ENCODE measurements at places on chromosomes 2 and 18. TPM values are rescaled to one million over a fixed set of nuclear protein-coding genes. Genes with fewer than 3 reads are reported as not detected.

DNA sequence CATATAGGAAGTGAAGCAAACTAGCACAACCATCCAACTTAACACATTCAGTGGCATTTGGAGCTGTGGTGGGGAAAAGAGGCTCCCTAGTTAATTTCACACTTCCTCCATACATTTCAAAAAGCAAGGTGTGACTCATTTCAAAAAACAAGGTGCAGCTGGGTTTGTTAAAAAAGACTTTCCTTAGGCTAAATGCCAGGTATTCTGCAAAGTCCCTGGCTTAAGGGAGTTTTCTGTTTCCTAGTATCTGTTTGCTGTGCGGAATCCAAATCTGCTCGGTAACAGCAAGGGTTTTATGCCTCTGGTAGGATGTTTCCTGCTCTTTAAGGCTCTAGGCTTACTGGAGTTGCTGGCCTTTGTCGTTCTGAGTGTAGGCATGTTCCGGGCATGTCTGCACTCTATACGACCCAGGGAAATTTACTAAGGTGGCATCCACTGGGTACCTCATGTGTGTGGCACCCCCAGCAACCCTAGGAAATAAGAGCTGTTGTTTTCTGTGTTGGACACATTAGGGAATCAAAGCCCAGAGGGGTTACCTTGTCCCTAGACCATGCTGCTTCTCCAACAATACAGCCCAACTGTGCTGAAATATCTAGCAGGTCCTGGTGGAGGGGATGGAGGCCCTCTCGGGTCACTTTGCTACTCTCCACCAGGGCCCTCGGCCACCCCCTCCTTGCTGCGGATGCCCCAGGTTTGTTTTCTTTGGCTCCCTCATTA lies 634 bp upstream of the MSGN1 start:
- no peaks in the 10 kb centered on the region for H3K36me3 ChIP-seq
- no peak overlapping the region for H3K27ac ChIP-seq
- no peak overlapping the region for H3K4me3 ChIP-seq
- H3K27me3 ChIP-seq, result peaks cover 16% of the 10 kb centered on the region
- no peaks in the 10 kb centered on the region for H3K4me1 ChIP-seq

DNA sequence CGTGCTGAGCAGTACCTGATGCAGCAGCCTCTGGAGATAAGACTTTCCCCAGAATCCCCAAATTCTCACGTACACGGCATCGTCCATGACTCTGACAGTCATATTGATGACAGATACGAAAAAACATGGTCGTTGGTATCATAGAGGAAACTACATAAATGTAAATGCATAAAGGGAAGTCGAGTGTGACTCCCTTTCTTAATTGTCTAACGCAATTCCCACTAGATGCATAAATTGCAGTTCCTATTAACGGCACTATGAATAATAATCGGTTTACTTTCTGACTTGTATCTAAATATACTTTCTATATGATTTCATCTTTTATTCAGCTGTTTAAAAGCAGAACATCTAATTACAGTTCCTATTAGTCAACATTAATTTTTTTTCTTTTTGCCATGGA lies 322.6 kb upstream of the REV1 start:
- H3K27ac ChIP-seq, result peak overlapping the region; percentile 38
- no peak for DNase-seq
- no peaks in the 10 kb centered on the region for H3K27me3 ChIP-seq
- peaks cover 36% of the 10 kb centered on the region for H3K36me3 ChIP-seq
- H3K4me1 ChIP-seq, result peaks cover 66% of the 10 kb centered on the region
- no peak overlapping the region for H3K4me3 ChIP-seq

DNA sequence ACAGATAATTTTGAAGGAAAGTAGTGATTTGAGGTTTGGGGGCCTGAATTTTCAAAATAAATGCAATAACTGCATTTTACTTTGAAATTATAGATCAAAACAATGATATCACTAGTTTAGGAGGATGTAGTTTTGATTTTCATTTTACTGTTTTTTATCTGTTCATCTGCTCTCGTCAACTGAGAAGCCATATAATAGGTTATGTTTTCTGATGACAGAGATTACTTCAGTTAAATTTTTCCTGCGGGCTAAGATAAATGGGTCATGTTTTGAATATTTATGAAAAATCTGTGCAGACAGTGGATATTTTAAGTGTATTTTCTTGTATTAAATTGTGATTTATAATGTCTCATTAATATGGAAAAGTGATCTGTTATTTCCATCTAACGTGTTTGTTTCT lies 573.4 kb downstream of the CPS1 start:
- no peak overlapping the region for H3K27ac ChIP-seq
- H3K36me3 ChIP-seq, result no peaks in the 10 kb centered on the region
- no peak for DNase-seq
- peaks cover 8% of the 10 kb centered on the region for H3K27me3 ChIP-seq
- H3K4me1 ChIP-seq, result no peaks in the 10 kb centered on the region

GRCh38 chr2:165864296-165864695 lies 70.2 kb upstream of the GALNT3 start:
- peaks cover 13% of the 10 kb centered on the region for H3K4me1 ChIP-seq
- H3K27ac ChIP-seq, result no peak overlapping the region
- H3K36me3 ChIP-seq, result peaks cover 20% of the 10 kb centered on the region
- H3K27me3 ChIP-seq, result no peaks in the 10 kb centered on the region

DNA sequence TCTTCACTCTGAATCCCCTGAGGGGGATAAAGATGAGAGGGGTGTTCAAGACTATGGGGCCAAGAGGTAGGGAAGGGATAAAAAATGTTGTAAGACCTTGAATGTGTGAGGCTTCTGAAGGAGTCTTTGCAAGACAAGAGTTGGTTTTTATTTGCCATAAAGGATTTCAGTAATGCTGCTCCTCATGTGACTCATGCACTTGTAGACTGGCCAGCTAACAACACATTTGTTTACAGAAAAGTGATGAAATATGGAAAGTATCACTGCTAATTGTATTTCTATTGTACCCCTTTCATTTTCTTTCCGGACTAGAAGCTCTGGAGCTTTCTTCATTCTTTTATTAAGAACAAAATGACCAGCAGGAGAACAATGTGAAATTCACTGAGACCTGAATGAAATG lies 782.1 kb downstream of the EPHA4 start:
- no peak overlapping the region for H3K4me3 ChIP-seq
- H3K36me3 ChIP-seq, result no peaks in the 10 kb centered on the region

DNA sequence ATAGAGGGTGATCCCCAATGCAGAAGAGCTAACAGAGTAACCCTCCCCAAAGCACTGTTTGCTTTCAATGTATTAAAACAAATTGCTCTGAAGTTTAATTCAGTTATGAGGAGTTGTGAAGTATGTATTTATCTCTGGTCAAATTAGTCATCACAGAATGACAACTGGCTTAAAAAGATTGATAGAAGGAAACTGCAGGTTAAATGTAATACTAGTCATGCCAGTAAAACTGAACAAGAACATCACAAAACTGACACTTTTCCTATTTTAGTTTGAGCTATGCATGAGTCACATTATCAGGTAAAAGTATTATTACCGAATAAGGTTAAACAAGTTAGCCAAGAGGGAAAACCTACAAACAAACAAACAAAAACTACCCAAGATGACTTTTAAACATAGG lies 99.0 kb upstream of the ACVR1C start:
- no peak for DNase-seq
- peaks cover 58% of the 10 kb centered on the region for H3K36me3 ChIP-seq
- H3K27me3 ChIP-seq, result no peaks in the 10 kb centered on the region
- H3K27ac ChIP-seq, result no peak overlapping the region
- H3K4me3 ChIP-seq, result no peak overlapping the region

DNA sequence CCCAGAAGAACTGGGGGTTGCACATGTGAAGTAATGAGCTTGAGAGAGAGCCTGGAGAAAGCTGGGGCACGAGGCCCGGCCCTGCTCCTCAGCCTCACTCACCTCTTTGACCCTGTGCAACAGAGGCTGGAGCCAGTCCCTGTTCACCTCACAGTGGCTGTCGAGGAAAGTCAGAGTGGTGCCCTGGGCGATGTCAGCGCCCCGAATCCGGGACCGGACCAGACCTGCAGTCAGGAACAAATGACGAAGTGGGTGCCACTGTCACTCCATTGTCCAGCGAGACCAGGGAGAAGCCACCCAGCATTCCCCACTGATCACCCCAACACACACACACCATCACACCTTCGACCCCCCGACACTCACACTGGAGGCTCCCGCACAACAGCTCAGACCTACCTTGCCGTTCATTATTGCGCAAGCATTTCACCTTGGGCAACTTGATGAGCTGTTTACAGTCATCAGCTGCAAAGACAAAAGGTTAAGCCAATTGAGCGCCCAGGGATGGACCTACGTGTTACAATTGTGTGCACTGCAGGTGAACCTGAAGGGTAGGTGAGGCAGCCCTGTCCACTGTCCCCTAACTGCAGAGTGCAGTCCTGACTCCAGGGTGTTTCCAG lies 148.4 kb upstream of the CAPN13 start:
- H3K27ac ChIP-seq, result no peak overlapping the region
- no peaks in the 10 kb centered on the region for H3K36me3 ChIP-seq
- H3K4me3 ChIP-seq, result no peak overlapping the region
- no peaks in the 10 kb centered on the region for H3K4me1 ChIP-seq

- no peak overlapping the region for H3K27ac ChIP-seq
- H3K27me3 ChIP-seq, result no peaks in the 10 kb centered on the region
- no peak overlapping the region for H3K4me3 ChIP-seq
- no peaks in the 10 kb centered on the region for H3K4me1 ChIP-seq
- no peaks in the 10 kb centered on the region for H3K36me3 ChIP-seq
Measured at GRCh38 chr18:36772241-36772723, 56.5 kb downstream of the TPGS2 start.

DNA sequence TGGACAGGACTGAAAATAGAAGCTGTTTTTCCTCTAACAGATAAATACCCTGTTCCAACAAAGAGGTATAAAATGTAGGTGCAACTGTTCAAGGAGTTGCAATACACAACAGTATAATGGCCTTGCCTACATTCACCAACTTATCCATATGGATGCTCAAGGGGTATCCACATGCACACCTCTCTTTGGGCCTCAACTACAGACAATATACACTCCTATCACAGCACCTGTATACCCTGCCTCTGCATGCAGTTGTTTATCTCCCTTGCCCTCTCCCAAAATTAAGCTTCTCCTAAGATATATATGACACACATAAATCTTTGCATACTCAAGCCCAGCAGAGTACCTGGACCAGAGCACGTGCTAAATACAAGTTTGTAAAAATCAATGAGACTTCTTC lies 37.3 kb downstream of the DARS1 start:
- peaks cover 16% of the 10 kb centered on the region for H3K36me3 ChIP-seq
- no peak overlapping the region for H3K27ac ChIP-seq
- no peak for DNase-seq
- no peak overlapping the region for H3K4me3 ChIP-seq
- no peaks in the 10 kb centered on the region for H3K27me3 ChIP-seq

GRCh38 chr2:160812830-160813505 lies 319.4 kb upstream of the RBMS1 start:
- no peaks in the 10 kb centered on the region for H3K27me3 ChIP-seq
- H3K27ac ChIP-seq, result no peak overlapping the region

- no peak overlapping the region for H3K4me3 ChIP-seq
- H3K4me1 ChIP-seq, result peaks cover 78% of the 10 kb centered on the region
- H3K27ac ChIP-seq, result peak overlapping the region; percentile 75
Measured at GRCh38 chr2:99975386-99975785, 167.0 kb downstream of the AFF3 start.

DNA sequence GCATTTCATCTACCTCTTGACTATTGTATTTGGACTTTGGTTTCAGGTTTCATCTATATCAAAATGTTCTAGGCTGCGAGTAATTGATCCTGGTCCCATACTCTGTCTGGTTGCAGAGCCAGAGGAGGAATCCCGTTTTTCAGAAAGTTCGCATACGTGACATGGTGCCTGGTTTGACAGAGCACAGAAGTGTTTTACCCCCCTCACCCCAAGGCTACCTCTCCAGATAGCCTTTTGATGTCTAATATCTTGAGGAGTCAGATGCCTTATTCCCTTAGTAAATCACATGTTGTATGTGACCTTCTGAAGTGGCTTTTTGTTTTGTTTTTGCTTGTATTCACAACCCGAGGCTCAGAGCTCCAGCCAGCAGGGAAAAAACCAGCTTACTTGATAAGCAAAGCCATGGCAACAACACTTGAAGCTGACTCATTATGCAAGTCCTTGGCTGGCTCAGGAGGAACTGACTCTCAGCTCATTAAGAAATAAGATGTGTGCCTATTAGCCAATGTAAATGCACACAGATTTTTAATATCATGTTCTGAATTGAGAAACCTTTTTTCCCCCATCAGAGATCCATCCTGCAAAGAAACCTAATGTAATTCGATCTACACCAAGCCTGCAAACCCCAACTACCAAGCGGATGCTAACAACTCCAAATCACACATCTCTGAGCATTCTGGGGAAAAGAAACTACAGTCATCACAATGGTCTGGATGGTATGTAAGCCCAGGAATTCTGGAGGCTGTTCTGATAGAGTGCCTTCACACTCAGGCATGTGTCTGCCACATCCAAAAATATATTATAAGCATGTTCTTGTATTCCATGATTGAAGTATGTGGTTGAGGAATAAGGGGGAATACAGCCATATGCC lies 41.4 kb downstream of the OXER1 start:
- peaks cover 4% of the 10 kb centered on the region for H3K36me3 ChIP-seq
- no peaks in the 10 kb centered on the region for H3K27me3 ChIP-seq
- no peak overlapping the region for H3K4me3 ChIP-seq
- DNase-seq, result no peak
- no peaks in the 10 kb centered on the region for H3K4me1 ChIP-seq

DNA sequence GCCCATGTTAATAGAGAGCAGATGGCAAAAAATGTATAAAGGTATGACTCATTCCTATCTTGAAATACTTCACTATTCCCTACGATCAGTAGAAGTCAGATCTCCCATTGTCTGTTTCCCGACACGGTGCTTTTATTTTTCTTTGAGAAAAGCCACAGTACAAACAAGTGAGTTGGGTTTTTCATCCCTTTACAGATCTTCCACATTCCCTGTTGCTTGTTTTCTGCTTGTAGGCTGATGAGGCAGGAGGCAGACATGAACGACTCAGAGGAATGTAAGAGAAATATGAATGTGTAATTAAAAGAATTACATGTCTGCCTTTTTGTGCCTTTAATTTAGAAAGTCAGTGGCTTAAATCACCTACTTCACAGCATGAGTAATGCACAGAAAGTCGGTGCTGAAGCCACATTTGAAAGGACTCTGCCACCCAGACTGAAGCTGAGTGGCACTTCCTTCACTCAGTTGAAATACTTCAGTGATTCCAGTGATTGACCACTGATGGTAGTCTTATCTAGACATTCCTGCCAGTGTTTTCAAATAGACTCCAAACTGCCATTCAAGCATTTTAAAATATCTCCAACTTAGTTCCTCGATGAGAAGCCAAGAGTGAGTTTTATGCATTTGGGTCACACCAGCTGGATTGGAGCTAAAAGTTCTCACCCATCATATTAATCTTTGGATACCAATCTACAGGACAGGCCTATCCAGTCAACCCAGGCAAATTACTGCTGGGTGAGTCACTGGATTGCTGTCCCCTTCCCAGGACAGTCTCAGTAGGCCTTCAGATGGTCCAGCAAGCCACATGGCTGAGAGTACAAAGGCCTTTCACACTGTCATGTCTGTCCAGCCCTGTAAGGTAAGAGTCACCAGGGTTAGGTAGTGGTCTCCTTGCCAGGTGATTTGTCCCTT lies 79.0 kb downstream of the COLEC12 start:
- no peaks in the 10 kb centered on the region for H3K27me3 ChIP-seq
- peaks cover 5% of the 10 kb centered on the region for H3K36me3 ChIP-seq
- no peak for DNase-seq
- H3K27ac ChIP-seq, result peak overlapping the region; percentile 39

Gene BCL11A
- 10.7 TPM for total RNA-seq

Gene MYO5B
- not detected for total RNA-seq

Gene VWC2L
- total RNA-seq, result not detected

Gene SERPINB2
- not detected for total RNA-seq

Gene ERMN
- total RNA-seq, result not detected

Gene BOK
- 47.5 TPM for total RNA-seq

Gene OTOS
- total RNA-seq, result not detected

Gene SERPINB12
- not detected for total RNA-seq

Gene PARD6G
- total RNA-seq, result 18.9 TPM

Gene ANKRD62
- total RNA-seq, result not detected

Gene CFAP65
- not detected for total RNA-seq
